Kidney (tissue), 22 donors: ENCODE measurements at places on chromosomes 2 and 18. TPM values are rescaled to one million over a fixed set of nuclear protein-coding genes. Genes with fewer than 3 reads are reported as not detected.
A peak's percentile ranks its signal among the peaks of the same experiment; 100 is the strongest.

DNA sequence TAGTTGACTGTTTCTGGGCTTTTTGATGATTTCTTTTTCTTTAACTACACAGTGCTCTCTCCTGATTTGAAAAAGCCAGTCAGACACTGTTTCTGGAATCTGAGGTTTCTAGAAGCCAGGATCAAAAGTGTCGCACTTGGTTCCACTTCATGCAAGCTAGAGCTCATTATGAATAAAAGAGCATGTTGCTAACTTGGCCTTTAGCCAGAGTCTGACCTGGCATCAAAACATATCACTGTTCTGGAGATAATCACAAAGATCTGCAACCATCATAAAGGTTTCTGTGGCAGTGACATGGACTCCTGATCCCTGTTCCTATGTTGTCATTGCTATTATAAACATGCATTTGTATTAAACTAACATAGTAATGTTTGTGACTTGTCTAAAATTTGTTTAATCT is 76.1 kb upstream of the MAPRE2 start:
- no peaks in the 10 kb centered on the region for H3K36me3 ChIP-seq
- H3K27ac ChIP-seq, result no peak overlapping the region
- H3K4me3 ChIP-seq, result no peak overlapping the region

DNA sequence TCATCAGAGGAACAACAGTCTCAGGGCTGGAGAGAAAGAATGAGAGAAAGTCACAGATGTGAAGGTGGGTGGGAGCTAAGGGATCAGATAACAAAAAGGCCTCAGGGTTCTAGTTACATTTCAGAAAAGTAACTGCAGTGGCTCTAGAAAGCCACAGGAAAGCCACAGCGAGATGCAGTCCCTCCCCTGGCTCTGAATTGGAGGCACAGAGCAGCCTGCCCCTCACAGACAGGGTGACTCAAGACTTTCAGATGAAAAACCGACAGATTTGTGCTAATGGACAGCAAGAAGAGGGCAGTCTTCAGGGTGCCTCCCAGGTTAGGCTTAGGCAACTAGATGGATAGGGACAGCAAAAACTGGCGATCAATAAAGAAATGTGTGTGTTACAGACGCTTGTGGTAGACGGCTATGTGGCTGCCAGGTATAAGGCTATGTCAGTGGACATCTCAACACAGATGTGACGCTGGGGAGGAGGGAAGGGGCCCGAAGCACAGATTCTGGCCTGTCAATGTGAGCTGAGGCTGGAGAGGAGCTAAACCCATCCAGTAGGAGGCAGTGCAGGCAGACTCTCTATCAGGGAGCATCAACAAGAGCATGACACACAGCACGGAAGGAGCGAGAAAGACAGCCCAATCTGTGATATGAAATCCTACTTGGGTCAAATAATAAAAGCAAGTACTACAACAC is 26.2 kb downstream of the UNC50 start:
- peaks cover 6% of the 10 kb centered on the region for H3K36me3 ChIP-seq
- no peaks in the 10 kb centered on the region for H3K27me3 ChIP-seq
- no peak overlapping the region for H3K27ac ChIP-seq
- no peaks in the 10 kb centered on the region for H3K4me1 ChIP-seq
- DNase-seq, result no peak

DNA sequence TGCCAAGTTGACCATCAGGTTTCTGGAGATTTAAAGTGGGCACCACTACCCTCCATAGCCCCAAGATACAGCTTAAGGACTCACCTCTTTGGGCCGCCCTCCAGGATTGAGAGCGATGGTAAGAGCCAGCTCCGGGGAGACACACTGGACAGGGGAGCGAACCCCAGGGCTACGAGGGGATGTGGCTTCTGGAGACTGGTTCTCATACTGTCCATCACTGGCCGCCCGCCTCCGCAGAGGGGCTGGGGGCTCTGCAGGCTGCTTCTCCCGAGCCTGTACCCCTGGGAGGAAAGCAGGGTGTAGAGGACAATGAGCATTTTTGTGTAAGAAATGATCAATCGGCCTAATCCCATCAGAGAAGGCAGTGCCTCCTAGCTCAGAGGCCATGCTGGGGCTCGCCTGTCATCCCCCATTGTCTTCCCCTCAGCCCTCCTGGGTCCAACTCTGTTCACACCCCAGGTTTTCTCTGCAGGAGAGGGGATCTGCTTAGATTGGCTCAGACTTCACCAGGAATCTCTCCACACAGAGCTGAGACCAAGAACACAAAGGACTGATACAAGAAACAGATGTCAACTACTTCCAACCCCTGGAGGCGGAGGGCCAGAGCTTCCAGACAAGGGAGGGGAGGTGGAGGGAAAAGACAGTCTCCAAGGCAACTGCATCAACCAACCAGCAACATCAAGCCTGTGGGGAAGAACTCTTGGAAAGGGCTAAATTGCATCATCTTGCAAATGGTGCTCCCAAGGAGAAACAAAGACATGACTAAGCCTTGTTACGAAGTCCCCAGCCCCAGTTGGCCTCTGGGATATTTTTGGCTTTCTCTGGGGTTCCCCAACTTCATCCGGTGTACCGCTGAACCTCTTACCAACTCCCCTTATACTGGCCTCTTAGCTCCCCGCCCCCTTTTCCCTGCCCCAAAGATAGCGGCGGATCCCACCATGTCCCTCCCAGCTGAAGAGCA is 166.6 kb downstream of the TNS1 start:
- peak overlapping the region; percentile 23 for H3K27ac ChIP-seq
- peak; percentile 71 for DNase-seq
- H3K27me3 ChIP-seq, result no peaks in the 10 kb centered on the region
- peaks cover 68% of the 10 kb centered on the region for H3K36me3 ChIP-seq
- no peak overlapping the region for H3K4me3 ChIP-seq
- peaks cover 23% of the 10 kb centered on the region for H3K4me1 ChIP-seq

DNA sequence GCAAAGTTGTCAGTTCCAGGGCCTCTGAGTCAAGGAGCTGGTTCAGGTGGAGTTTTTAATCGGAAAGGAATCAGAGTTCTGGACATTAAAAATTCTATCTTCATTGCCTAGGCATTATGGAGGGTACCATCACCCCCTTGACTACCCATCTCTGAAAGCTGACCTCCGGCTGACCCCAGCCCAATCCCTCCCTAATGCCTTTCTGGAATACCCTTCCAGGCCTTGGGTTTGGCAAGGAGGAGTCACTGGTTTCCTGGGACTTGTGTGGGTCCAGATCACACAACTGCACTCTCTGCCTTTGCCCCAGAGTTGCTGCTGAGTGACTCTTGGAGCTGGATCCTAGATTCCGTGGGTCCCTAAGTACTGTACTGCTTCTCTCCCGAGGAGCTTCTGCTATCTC is 1.0 kb upstream of the OSR1 start:
- H3K4me1 ChIP-seq, result peaks cover 24% of the 10 kb centered on the region
- no peak overlapping the region for H3K27ac ChIP-seq
- DNase-seq, result no peak
- no peaks in the 10 kb centered on the region for H3K36me3 ChIP-seq
- no peak overlapping the region for H3K4me3 ChIP-seq

- no peaks in the 10 kb centered on the region for H3K4me1 ChIP-seq
- no peaks in the 10 kb centered on the region for H3K27me3 ChIP-seq
- H3K4me3 ChIP-seq, result no peak overlapping the region
- H3K36me3 ChIP-seq, result no peaks in the 10 kb centered on the region
- no peak for DNase-seq
Observed at GRCh38 chr2:34849827-34850226, 1250.7 kb upstream of the FAM98A start.

GRCh38 chr2:121860033-121860757 is 104.7 kb downstream of the TSN start:
- no peaks in the 10 kb centered on the region for H3K4me1 ChIP-seq
- no peaks in the 10 kb centered on the region for H3K36me3 ChIP-seq
- DNase-seq, result no peak
- H3K4me3 ChIP-seq, result no peak overlapping the region
- H3K27ac ChIP-seq, result no peak overlapping the region

GRCh38 chr18:77132369-77133050 is at the start of gene MBP:
MBP (minus strand) TSS chr18:77132783; CDS start chr18:77105261, 27,522 bp downstream.
- peak within 1 kb of the TSS; percentile 92 for H3K27ac ChIP-seq
- peak; percentile 73 for DNase-seq
- H3K36me3 ChIP-seq, result no peaks in the 10 kb centered on the region
- peak within 1 kb of the TSS; percentile 64 for H3K4me3 ChIP-seq

DNA sequence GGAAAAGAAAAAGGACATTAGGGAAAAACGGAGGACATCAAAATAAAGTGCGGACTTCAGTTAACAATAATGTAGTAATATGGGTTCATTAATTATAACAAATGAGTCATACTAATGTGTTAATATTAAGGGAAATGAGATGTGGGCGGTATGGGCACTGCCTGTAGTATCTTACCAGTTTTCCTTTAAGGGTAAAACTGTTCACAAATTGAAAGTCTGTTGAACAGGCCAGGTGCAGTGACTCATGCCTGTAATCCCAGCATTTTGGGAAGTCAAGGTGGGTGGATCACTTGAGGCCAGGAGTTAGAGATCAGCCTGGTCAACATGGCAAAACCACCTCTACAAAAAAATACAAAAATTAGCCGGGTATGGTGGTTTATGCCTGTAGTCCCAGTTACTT is 56.8 kb upstream of the PMAIP1 start:
- H3K4me3 ChIP-seq, result no peak overlapping the region
- H3K27ac ChIP-seq, result no peak overlapping the region
- H3K27me3 ChIP-seq, result no peaks in the 10 kb centered on the region
- H3K4me1 ChIP-seq, result no peaks in the 10 kb centered on the region

DNA sequence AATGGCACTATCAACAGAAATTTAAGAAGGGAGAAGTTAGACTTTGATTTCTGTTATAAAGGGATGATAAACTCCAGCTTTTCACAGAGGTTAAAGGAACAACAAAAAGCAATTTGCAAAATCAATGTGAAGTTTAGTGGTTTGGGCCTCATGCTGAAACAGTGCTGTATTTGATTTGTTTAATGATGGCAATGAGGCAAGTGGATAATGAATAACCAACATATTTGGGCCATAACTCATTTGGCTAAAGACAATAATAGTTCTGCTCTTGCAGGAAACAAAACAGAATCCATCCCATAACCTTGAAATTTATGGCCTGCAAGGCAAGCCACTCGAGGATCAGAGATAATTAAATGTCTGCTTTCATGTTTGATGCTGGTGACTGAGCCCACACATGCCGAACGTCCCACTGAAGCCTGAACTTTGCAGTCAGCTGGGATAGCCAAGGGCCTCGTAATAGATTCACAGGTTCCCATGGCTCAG is 56.5 kb downstream of the TPGS2 start:
- no peak overlapping the region for H3K4me3 ChIP-seq
- H3K36me3 ChIP-seq, result no peaks in the 10 kb centered on the region
- H3K27me3 ChIP-seq, result no peaks in the 10 kb centered on the region
- H3K4me1 ChIP-seq, result no peaks in the 10 kb centered on the region
- no peak overlapping the region for H3K27ac ChIP-seq

DNA sequence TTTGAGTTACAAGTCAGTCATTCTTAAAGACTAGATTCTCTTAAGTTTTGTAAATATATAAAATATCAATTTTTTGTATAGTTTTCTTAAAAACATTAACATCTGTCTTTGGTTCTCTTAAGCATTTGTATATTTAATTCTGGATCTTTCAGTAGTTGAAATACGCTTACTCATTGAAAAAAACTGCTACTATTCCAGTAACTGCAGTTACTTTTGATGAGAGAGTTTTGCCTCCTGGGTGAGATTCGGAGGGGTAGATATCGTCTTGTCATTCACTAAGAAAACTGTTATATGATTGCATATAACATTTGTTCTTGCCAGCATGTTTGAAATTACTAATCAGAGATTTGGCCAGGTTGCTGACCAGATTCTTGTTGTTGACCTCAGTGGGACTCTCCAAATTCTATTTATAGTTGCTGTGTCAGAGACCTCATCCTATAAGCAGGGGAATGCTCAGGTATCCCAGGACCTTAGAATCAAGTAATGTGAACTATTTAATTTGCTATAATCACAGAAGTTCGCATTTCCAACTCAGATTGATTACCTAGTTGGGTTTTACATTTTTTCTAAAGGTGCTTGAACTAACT is 7.9 kb downstream of the AGPS start:
- no peak for DNase-seq
- no peak overlapping the region for H3K4me3 ChIP-seq
- H3K27me3 ChIP-seq, result no peaks in the 10 kb centered on the region
- H3K36me3 ChIP-seq, result no peaks in the 10 kb centered on the region
- H3K27ac ChIP-seq, result no peak overlapping the region

GRCh38 chr2:80117401-80117800 is 187.2 kb downstream of the LRRTM1 start:
- no peaks in the 10 kb centered on the region for H3K4me1 ChIP-seq
- H3K36me3 ChIP-seq, result no peaks in the 10 kb centered on the region
- no peaks in the 10 kb centered on the region for H3K27me3 ChIP-seq
- no peak overlapping the region for H3K4me3 ChIP-seq

- H3K27ac ChIP-seq, result no peak overlapping the region
- no peaks in the 10 kb centered on the region for H3K36me3 ChIP-seq
- H3K27me3 ChIP-seq, result no peaks in the 10 kb centered on the region
- H3K4me3 ChIP-seq, result no peak overlapping the region
- DNase-seq, result no peak
Observed at GRCh38 chr2:22626621-22627020, 758.4 kb upstream of the KLHL29 start.

- no peak for DNase-seq
- no peaks in the 10 kb centered on the region for H3K27me3 ChIP-seq
- no peaks in the 10 kb centered on the region for H3K36me3 ChIP-seq
- H3K4me3 ChIP-seq, result no peak overlapping the region
Observed at GRCh38 chr18:68417166-68417799, 297.6 kb downstream of the TMX3 start.

CYP27C1 gene
- total RNA-seq, result 0.35 TPM

NT5C1B gene
- total RNA-seq, result not detected

ACVR1C gene
- 0.79 TPM for total RNA-seq

CNGA3 gene
- total RNA-seq, result not detected

GPAT2 gene
- total RNA-seq, result 2.7 TPM

ALPP gene
- not detected for total RNA-seq
